ENCODE measurements at places on chromosomes 12 and 14. TPM values are rescaled to one million over a fixed set of nuclear protein-coding genes. Genes with fewer than 3 reads are reported as not detected.

The LUM gene
- total RNA-seq: 8.4 TPM

The PLCZ1 gene
- not detected for total RNA-seq

- ATAC-seq: peak; percentile 80
Observed at GRCh38 chr14:76227450-76228050, 75.8 kb downstream of the GPATCH2L start.

The CDKL1 gene
- 8.2 TPM for total RNA-seq

- no peak for ATAC-seq
Observed at GRCh38 chr14:81432219-81432661, 32.1 kb upstream of the STON2 start.

The KRT79 gene
- 0.32 TPM for total RNA-seq

DNA sequence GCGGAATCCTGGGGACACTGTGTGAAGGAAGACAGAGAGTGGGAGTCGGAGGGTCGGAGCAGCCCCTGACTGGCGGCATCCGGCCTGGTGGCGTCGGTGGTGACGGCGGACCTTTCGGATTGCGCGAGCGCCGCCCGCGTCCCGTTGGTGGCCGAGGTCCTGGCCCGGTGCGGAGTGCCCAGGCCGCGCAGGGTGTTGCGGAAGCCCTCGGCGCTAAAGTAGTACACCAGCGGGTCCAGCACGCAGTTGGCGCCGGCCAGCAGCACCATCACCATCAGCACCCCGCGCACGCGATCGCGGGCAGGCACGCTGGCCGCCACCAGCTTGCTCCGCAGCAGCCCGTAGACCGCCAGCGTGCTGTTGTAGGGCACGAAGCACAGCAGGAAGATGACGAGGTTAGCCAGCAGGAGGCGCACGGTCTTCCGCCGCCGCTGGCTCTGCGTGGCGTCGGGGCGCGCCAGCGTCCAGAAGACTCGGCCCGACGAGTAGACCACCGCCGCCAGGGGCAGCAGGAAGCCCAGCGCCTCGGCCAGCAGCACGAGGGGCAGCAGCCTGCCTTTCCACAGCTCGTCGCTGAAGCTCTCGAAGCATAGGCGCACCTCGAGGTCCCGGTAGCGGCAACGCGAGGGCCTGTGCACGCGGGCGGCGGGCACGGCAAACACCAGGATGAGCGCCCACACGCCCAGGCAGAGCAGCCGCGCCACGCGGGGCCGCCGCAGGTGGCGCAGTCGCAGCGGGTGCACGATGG lies 13.1 kb upstream of the CHD4 start:
- ATAC-seq: peak; percentile 2

The IL22 gene
- total RNA-seq: 0.44 TPM

All from esophagus mucosa (tissue), 1 donor.